ENCODE measurements at places on chromosomes 1 and 21.

- no peak for DNase-seq
These were observed 44.4 kb downstream of the KCNH1 start for GRCh38 chr1:211089536-211089935.

- no peak for DNase-seq
These were observed 523.5 kb downstream of the NUF2 start for GRCh38 chr1:163845279-163845678.

DNA sequence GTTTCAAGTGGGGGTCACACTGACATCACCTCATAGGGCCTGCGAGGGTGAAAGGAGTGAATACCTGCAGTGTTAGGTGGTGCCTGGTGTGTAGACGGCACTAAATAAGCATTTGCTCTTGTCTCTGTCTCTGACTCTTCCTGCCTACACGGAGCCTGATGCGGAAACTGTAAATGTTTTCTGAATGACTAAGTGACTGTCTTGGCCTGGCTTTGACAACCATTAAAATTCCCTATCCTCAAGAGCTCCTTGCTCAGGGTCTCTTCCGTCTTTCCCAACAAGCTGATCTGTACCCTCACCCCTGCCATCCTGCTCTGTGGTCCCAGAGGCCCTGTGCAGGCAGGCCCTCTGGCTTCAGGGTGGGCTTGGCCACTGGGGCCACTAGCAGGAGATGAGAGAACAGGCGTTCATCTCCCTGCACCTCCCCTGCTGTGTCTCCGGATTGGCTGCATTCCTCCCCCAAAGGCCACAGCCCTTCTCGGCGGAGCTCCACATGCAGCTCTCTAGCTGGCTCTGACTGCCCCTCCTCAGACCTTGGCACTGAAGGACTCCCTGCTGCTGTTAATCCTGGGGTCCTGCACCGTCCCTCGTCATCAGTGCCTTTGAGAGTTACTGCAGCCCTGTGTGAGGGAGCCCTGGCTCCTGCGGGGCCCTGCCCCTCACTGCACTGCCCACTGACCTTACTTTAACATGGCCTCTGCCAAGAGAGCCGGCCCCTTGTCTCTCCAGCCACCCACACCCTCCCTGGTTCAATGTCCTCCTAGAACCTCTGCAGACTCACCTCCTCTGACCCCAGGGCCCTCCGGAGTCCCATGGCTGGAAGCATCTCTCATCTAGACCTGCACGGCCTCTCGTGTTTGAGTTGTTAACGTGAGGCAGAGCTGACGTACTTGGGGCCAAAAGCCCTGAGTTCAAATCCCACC lies 211.1 kb downstream of the MATN1 start:
- no peak for DNase-seq

DNA sequence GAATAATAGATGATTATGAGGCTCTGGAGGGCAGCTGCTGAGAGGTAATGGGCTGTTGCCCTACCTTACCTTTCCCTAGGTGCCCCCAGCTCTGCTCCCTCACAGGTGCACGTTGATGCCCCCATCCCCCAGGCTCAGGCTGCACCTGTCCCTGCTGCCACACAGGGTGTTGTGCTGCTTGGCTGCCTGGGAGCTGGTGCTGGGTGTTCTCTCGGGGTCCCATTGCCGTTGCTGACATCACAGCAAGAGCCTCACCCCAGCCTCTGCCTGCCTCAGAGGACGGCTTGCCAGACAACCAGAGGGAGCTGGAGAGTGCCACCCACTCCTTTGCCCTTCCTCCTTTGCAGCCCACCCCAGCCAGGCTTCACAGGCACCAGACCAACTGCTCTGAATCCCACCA lies 31.4 kb upstream of the DMBX1 start:
- DNase-seq: no peak

DNA sequence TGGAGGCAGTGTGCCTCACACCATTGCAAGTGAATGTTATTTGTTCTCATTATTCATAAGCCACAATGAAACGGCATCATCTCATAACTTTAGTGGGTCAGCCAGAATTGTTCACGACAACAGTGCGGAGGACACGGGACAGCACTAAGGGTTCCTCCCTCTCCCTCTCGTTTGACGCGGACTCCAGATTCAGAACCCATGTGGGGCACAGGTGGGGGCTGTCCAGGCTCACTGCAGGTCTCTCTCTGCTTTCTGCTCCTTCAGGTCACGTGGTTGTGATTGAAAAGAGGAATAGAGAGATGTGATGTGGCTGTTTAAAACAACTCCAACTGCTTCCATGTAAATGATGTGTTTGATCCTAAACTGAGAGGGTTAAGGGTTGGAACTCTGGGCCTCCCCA lies 13.5 kb downstream of the RUNX1 start:
- no peak for DNase-seq

DNA sequence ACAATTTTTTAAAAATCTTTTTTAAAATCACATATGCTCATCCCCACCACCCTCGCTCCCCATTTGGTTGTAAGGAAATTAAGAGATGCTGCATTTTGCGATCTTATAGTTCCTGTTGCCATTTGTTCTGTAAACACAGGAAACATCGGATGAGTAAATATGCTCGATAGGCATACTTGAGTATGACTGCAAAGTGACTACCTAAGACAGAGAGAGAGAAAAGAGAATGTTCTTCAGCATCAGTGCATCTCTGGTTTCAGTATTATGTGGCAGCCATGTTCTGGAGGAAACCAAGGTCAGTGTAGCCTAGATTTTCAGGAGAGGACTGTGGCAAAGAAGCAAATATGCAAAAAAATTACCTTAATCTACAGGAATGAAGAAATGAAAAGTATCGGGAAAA lies 265.5 kb upstream of the FMN2 start:
- no peak for DNase-seq
